ENCODE measurements at places on chromosomes 5 and 9.
A peak's percentile ranks its signal among the peaks of the same experiment; 100 is the strongest.

DNA sequence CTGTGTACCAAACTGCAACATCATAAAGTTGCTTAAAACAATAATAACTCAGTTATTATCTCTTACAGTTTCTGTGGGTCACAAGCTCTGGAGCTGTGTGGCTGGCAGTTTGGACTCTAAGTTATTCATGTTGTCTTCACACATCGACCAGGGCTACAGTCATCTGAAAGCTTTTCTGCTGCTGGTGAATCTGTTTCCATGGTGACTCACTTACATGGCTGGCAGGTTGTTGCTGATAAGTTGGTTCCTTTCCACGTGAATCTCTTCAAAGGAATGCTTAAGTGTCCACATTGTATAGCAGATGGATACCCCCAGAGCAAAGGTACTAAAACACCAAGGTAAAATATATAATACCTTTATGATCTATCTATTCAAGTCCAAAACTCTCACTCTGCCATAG, 44.8 kb upstream of the CYLC2 start:
- no peak for DNase-seq

DNA sequence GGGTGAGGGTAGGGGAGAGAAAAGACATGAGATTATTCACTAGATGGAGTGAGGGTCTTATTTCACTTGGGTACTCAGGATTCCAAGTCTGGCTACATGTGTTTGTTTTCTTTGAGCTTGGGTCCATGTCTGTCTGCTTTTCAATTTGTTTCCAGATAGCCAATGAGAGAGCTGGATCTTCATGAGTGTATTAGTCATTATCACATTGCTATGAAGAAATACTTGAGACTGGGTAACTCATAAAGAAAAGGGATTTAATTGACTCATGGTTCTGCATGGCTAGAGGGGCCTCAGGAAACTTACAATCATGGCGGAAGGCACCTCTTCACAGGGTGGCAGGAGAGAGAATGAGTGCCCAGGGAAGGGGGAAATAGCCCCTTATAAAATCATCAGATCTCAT, 196.8 kb upstream of the TRIM32 start:
- DNase-seq = no peak

DNA sequence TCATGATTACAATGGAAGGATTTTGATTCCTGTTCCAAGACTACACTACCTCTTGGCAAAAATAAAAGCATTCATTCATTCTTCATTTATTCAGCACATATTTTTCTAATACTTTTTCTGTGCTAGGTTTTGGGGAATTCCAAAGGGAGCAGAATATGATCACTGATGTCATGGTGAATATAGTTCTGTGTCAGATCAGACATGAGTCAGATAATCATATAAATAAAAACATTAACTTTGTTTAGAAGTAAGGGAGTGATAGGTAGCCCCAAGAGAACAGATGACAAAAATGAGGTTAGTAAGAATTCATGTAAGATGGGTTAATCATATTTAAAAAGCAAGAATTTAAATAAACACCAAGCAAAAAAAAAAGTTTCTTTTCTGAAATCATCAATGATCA, 94.1 kb upstream of the RANBP6 start:
- DNase-seq = no peak

DNA sequence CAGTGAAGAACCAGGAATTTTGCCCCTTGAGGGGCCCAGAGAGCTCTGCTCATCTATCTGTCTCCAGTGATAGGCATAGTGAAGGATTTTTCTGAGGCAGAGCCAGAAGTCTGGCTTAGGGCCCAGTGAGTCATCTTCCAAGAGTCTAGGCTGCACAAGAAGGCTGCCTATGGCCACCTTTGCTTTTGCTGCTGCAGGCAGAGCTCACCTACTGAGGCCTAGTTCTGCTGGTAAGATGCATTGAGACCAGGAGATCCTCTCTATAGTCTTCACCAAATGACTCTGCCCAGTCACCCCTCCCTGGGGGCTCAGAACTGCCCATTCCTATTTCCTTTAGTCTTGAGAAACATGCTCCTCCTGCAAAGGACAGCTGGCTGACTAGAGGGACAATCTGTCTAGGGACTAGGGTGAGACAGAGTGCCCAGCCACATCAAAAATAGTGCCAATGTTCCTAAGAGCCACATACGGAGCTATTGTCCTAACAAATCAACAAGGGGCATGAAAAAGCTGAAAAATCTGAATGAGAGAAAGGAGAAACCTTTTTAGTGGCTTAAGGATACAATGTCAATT, 40.3 kb upstream of the CDKN2AIPNL start:
- no peak for DNase-seq

DNA sequence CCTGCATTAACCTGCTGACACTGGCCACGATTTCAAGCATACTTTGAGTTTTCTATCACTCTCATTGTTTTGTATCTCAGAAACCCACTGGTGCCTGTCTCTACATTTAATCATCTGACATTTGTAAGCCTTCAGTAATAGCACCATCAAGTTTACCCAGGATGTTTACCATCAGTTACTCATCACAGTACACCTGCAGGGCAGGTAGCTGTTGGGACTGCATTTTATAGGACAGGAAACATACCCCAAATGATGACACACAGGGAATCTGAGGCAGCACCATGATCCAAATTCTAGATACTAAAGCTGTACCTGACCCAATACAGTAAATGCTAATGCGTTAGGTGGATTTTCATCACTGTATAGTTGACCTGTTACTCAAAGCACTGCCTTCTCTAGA, 114.2 kb downstream of the FEM1C start:
- DNase-seq = no peak

DNA sequence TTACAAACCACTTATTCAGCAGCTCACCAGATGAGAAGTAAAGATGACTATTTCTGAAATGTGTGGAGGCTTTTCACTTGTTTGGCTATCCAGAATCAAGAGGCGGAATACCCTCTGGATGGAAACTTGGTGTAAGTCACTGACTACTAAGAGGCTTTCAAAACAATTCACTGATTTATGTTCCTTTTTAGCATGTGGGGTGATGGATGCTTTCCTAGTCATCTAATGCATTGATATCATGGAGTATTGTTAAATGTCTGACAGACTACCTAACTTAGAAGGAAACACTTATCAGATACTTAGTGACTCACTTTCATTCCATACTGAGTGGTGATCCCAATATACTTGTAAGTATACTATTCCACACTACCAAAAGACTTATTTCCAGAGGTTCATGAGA, 141.4 kb downstream of the PLK2 start:
- no peak for DNase-seq

- no peak for DNase-seq
Observed at GRCh38 chr9:15305470-15305869, 1.5 kb downstream of the TTC39B start.

- no peak for DNase-seq
Observed at GRCh38 chr9:129023036-129023907, 4.9 kb downstream of the SH3GLB2 start.

- DNase-seq = peak; percentile 76
Observed at GRCh38 chr9:114504341-114505186, 709 bp downstream of the WHRN start.

DNA sequence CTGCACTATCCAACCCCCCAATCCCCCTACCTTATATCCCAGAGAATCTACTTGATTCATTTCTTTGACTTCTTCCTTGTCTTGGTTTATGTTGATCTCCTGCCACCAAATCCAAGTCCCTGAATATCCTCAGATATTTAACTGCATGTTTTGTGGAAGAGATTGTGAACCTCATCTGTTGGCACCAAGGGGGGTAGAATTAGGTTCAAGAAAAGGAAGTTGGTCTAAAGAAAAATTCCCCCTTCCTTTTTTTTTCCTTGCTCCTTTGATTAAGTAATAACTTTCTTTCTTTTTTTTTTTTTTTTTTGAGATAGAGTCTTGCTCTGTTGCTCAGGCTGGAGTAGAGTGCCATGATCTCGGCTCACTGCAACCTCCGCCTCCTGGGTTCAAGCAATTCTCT, 526 bp upstream of the CD14 start:
- no peak for DNase-seq

DNA sequence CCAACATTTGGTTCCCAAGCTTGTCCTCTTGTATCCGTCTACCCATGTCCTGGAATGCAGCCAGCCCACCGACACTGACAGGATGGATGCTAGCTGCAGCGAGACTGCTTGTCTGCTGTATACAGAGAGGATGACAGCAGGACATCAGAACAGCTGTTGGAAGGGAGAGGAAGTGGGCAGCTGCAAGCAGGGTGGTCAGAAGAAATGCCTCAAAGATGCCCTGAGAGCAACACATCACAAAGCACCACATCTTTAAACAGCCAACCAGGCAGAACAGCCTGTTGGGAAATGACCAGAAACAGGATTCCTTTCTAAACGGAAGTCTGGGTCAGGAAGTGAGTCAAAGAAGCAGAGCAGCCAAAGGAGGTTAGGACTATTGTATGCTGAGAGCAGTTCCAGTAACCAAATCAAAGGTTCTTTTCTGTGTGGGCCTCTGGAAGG, 219.1 kb downstream of the NDUFS4 start:
- no peak for DNase-seq

DNA sequence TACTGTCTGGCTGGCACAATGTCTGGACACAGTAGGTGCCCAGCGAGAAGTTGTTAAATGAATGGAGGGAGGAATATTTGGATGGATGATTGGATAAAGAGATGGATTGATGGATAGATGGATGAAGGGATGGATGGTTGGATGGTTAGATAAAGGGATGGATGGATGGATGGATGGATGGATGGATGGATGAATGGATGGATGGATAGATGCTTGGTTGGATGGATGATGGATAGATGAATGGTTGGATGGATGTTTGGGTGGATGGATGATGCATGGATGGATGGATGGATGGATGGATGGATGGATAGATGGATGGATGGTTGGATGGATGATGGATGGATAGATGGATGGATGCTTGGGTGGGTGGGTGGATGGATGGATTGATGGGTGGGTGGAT, 90.4 kb downstream of the UBE2QL1 start:
- no peak for DNase-seq

DNA sequence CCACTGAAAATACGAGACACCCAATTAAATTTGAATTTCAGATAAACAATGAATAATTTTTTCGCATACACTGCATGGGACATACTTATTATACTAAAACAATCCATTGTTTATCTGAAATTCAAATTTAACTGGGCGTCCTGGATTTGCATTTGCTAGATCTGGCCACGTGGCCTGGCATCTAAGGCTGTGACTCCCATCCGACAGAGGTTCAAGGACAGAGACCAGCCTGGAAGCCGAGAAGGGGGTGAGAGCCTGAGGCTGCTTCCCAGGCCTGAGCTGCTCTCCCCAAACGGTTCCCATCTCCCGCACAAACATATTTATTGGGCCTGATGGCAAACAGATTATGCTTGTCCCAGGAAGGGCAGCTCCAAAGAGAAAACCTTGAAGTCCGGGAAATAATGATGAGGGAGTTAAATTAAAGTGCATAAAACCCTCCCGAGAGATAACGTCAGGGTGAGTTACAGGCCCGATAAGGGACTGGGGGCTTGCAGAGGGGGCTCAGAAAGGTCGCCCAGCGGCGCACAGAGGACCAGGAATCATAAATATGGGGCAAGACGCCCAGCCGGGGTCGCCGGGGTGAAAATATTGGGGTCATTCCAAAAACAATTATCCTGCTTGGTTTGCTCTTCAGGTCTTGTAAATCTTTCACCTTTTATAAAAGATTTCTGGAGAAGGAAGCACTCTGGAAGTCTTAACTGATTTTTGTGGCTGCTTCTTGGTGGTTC, 163.7 kb downstream of the GAPVD1 start:
- no peak for DNase-seq

DNA sequence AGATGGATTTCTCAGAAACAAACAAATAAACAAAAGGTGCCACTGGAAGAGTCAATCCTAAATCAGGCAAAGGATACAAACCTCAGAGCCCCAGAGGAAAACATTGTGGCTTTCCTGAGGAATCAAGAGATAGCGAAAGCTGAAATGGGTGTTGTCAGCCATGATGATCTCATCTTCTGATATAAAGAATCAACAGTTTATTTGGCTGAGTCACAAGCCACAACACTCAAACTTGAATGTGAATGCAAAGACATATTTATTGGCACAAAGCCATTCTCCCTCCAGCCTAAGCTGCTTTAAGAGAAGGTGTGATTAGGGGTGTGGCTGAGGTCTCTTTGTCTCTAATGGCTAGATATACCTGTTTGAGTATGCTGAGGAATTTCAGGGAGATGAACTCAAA, 73.3 kb upstream of the NREP start:
- no peak for DNase-seq

GRCh38 chr9:98168941-98169488, 23.4 kb downstream of the CORO2A start:
- DNase-seq = no peak

GRCh38 chr5:40733879-40734563, 21.7 kb downstream of the TTC33 start:
- no peak for DNase-seq

DNA sequence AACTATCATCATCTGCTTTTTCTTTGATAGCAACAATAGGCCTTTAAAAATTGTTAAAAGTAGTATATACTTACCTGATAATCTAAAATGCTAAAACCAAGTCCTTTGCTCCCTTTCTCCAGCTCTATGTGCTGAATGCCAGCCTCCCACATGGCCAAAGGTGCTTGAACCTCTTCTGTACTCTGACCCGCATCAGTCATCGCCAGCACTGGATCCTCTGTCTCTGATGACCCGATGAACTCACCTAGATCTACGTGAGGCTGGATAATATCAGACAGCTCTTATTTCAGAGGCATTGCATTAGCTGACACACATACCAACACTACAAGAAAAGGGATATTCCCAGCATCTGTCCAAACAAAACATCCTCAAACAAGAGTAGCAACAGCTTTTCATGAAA, 89.5 kb downstream of the MPDZ start:
- DNase-seq = no peak

- DNase-seq = peak; percentile 1
Observed at GRCh38 chr9:30039712-30040111, 2344.7 kb upstream of the ACO1 start.

DNA sequence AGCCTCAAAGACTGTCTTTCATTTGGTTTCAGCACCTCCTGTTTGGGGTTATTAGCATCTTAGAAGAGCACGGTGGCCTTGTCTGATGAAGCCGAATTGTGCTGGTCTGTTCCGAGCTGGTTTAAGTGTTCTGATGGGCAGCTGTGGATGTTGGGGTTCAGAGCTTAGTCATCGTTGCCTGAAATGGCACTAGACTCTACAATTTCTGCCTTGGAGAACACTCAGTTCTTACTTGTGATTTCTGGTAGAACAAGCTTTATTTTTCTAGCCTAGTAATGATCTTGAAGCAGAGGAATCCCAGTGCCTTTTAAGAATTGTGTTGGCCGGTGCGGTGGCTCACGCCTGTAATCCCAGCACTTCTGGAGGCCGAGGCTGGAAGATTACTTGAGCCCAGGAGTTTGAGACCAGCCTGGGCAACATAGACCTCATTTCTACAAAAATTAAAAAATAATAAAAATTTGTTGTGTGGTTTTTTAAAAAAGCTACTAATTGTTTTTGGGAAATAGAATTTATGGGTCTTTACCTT, 7.8 kb downstream of the FBXW5 start:
- DNase-seq = no peak

DNA sequence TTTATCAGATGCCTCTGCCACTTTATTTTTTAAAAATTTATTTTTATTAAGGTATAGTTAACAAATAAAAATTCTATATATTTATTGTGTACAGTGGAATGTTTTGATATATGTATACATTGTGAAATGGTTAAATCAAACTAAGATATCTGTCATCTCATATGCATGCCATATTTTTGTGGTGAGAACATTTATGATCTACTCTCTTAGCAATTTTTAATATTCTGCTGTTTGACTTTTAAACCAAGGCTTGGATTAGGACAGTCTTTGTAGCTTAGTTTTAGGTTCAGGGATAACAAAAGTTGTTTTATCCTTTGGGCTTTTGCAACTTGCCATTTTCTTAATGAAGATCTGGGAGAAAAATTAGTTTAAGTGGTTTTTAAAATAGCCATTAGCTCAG, 46.0 kb upstream of the CDKN2B start:
- DNase-seq = no peak

Measured in HuH-7.5 (cell line).